A172 (cell line): ENCODE measurements at places on chromosomes 2 and 18.

GRCh38 chr2:158923180-158923594 lies 45.3 kb upstream of the TANC1 start:
- DNase-seq, result peak; percentile 18

DNA sequence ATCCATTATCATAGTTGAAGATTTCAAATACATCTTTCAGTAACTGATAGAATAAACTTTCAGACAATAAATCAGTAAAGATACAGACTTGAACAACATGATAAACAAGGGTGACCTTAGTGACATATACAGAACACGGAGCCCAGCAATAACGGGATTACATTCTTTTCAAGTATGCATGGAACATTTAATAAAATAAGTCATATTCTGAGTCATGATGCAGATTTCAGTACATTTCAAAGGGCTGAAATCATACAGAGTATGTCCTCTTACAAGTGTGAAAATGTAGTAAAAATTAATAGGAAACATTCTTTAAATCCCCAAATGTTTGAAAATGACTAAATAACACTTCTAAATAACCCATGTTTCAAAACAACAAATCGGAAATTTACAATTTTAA lies 17.2 kb upstream of the KLHL29 start:
- DNase-seq, result no peak

- DNase-seq, result no peak
Observed at GRCh38 chr2:69080071-69080470, 67.1 kb downstream of the ANTXR1 start.

- DNase-seq, result no peak
Observed at GRCh38 chr2:60116161-60116875, 437.1 kb downstream of the BCL11A start.

- no peak for DNase-seq
Observed at GRCh38 chr2:134406736-134407135, 152.9 kb downstream of the MGAT5 start.

DNA sequence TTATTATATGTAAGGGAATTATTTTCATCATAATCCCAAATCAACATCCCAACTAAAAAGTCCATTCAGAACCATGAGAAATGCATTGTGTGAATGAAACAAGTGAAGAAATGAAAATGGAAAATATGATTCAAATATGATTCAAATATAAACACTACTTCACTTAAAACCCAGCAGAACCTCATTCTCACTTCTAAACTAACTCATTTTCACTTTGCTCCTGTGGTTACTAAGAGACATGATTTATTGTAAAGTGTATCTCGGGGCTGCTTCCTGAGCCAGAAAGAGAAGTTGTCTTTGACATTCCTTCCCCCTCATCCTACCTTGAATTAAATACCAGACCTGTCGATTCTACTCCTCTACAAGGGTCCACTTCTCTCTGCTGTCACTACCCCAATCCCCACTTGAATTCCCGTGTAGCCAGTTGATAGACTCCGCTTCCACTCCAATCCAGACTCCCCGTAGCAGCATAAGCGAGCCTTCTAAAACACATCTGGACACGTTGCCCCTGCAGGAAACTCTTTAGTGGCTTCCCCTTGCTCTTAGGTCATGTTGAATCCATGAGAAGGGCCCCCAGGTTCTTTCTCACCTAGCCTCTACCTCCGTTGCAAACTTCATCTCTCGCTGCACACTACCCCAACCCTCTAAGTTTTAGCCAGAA lies 697.0 kb upstream of the ID2 start:
- no peak for DNase-seq

GRCh38 chr2:234514099-234514498 lies 17.2 kb upstream of the ARL4C start:
- no peak for DNase-seq

- no peak for DNase-seq
Observed at GRCh38 chr2:188944442-188944841, 29.7 kb upstream of the COL3A1 start.

GRCh38 chr2:235701206-235701981 lies 207.6 kb downstream of the AGAP1 start:
- DNase-seq, result no peak

GRCh38 chr2:16640867-16641266 lies 24.8 kb downstream of the CYRIA start:
- no peak for DNase-seq

DNA sequence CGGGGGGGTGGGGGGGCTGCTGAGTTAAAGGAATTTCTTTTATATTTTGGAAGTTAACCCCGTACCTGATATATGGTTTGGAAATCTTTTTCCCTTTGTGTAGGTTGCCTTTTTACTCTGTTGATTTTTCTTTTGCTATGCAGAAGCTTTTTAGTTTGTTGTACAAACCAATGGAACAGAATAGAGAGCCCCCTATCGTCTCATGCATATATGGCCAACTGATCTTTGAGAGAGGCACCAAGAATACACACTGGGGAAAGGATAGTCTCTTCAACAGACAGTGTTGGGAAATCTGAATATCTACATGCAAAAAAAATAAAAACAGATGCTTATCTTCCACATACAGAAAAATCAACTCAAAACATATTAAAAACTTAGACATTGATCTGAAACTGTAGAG lies 647.8 kb upstream of the KLHL29 start:
- no peak for DNase-seq

DNA sequence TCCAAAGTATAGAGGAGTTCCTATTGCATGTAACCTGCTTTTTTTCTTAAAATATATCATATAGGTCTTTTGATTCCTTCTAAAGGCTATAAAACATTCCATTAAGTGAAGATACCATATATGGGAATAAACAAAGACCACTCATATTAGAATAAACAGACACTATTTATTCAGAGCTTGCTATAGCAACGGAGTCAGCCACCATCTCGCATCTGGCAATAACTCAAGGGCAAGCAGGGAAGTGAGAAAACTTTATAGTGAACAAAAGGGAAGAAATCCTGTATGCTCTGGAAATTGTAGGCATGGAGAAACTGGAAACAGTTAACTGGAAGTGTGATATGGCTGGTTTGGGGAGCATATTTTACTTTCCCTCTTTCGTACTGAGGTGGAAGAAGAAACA lies 301.9 kb downstream of the PTH2R start:
- no peak for DNase-seq

GRCh38 chr2:47521666-47522285 lies 118.8 kb downstream of the MSH2 start:
- no peak for DNase-seq

- DNase-seq, result no peak
Observed at GRCh38 chr18:13214609-13215008, 4.0 kb upstream of the LDLRAD4 start.

DNA sequence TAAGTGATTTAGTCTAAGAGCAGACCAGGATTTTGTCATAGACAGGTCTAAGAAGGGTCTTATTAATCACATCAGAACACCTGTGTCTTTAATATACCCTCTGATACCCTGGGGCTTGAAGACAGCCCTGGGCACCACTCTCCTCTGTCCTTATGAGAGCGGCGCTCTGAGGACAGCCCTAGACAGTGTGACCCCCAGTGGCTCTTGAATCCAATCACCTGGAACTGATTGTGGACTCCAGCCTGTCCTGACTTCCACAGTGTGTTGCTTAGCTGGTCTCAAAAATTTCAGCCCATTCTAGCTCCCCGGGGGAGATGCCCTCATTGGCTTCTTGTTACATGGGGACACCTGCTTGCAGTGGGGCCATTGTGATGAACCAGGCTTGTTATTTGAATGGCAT lies 195.8 kb upstream of the SMAD2 start:
- no peak for DNase-seq

GRCh38 chr2:69171116-69171896 lies 158.3 kb downstream of the ANTXR1 start:
- DNase-seq, result no peak

DNA sequence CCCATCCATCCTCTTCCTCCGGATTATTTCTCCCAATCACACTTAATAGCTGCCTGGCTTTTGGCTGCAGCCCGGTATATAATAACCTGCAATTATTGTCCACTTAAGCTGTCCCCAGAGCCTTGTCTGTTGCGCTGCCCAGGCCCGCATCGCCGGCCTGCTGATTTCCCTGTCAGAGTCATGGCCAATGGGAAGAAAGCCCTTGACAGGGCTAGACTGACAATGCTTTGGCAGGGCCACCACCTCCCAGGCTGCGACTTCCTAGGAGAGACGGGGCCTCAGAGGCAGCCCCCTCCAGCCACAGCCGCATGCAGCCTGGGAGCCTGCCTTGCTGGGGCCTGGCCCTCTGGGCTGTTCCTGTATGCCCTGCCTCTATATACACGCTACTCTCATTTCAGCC lies 10.0 kb upstream of the CELF4 start:
- DNase-seq, result no peak

DNA sequence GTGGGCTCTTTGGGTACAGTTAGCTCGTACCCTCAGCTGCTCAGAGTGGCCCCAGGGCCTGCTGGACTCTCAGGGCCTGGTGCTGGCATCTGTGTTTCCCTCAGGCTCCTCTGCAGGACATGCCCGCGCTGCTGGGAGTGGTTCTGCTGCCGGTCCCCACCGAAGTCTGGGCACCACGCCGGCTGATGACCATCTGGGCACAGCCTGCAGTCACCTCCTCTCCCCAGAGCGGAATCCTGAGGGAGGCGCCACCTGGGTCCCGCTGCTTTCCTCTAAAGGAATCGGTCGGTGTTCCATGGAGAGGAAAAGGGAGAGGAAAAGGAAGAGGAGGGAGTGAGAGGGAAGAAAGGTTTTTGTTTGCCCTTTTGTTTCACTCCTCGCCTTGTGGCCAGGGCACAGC lies 43.6 kb downstream of the MC2R start:
- DNase-seq, result no peak

GRCh38 chr2:67877301-67877700 lies 185.5 kb downstream of the C1D start:
- no peak for DNase-seq

DNA sequence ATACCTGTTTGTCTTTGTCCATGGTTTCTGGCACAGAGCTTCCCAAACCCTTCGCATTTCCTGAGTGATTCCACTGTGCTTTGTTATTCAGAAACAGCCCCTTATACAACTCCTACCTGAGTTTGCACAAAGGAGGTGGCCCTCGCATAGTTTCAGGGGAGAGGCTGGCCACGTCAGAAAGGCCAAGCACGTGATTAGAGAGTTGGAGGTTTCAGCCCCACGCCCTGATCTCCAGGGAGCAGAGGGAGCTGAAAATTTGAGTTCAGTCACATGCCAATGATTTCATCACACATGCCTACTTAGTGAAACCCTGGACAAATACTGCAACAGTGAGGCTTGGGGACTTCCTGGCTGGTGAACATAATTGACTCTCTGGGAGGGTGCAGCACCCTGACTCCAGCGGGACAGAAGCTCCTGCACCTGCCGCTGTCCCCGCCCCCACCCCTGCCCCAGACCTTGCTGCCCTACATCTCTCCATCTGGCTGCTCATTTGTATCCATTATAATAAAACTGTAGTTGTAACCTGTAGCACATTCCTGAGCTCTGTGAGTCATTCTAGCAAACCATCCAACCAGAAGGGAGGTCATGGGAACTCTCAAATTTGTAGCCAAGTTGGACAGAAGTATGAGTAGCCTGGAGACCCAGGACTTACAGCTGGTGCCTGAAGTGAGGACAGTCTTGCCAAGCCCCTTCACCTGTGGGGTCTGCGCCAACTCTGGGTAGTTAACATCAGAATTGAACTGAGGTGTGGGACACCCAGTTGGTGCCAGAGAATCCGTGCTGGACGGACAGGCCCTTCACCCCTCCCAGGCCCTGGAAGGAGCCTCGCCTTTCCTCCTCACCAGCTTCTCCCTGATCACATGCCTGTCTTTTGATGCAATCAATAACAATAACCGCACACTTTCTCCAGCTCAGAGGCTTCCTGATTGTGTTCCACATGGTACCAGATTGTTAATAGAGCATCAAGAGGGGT lies 224.3 kb downstream of the ANAPC1 start:
- peak; percentile 92 for DNase-seq
